ENCODE measurements at places on chromosomes 16 and 17.

GRCh38 chr17:4354862-4355514 is 11.5 kb downstream of the UBE2G1 start:
- no peak for DNase-seq

- no peak for DNase-seq
Measured at GRCh38 chr17:64223931-64224629, 39.0 kb downstream of the TEX2 start.

GRCh38 chr17:55210292-55210691 is 54.5 kb upstream of the HLF start:
- no peak for DNase-seq

DNA sequence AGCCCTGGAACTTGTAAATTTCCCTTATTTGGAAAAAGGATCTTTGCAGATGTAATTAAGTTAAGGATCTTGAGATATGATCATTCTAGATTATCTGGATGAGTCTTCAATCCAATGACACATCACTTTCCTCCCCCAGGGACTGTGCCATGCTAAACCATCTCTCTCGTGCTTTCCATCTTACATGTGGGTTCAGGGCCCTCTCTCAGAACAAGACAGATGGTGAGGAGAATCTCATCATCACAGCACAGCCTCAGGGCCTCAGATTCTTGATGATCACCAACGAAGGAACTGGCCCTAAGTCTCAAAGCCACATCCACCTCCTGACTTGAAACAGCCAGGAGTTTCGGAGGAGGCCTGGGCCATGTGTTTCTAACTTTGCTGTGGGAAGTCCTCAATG is 78.7 kb downstream of the LITAF start:
- no peak for DNase-seq

DNA sequence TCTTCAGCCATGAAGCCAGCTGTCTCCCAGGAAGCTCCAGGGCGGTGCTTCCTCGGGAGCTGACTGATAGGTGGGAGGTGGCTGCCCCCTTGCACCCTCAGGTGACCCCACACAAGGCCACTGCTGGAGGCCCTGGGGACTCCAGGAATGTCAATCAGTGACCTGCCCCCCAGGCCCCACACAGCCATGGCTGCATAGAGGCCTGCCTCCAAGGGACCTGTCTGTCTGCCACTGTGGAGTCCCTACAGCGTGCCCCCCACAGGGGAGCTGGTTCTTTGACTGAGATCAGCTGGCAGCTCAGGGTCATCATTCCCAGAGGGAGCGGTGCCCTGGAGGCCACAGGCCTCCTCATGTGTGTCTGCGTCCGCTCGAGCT is 14.1 kb downstream of the STH start:
- no peak for DNase-seq

Measured in dorsolateral prefrontal cortex (tissue), 122 donors.